ENCODE measurements at places on chromosomes 3 and 15.
A peak's percentile ranks its signal among the peaks of the same experiment; 100 is the strongest.

- DNase-seq = peak; percentile 29
Measured at GRCh38 chr3:151201051-151201730, 1.8 kb downstream of the GPR171 start.

DNA sequence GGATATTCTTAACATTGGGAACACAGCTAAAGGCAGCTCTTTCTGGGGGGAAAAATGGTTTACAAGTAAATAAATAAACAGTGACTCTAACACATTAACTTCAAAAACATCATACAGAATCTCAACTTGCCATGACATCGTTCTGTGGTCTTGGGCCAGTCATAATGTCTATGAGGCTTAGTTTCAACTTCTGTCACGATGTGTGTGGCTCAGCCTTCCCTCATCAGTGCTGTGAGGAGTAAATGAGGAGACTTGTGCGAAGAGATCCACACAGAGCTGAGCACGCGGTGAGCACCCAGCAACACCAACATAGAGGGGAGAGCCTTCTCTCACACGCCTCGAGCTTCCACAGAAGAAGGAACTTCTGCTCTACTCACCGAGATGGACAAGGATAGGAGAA lies 49.0 kb downstream of the DZIP1L start:
- no peak for DNase-seq

GRCh38 chr3:45272032-45272810 lies 46.1 kb upstream of the TMEM158 start:
- no peak for DNase-seq

DNA sequence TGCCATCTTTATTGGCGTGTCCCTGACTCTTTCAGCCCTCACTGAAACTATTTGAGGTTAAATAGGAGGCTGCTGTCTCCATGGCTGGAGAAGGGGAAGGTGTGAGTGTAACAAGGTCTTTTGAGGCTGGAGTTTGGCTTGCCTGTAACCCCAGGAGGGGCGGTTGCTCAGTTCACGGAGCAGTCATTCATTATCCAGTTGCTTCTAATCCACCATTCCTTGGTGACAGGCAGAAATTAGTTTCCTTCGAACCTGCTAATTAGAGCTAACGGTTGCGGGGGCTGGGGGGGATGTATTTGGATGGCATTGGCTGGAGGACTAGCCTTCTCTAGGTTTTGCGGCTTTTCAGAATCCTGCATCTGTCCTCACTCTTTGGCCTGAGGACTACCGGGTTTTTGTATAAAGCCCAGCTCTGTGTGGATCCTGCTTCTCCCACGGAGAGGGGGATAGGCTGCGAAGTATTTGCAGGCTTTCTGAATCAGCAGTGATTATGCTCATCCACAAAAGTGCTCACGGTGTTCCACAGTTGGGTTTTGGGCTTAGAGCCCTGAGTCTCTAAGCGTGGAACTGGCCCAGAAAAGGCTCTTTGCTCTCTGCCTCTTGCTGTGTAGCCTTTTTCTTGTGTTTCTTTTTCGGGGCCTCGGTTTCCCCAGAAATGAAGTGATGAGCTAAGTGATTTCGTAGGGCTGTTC lies 18.6 kb downstream of the FGD5 start:
- DNase-seq = no peak

DNA sequence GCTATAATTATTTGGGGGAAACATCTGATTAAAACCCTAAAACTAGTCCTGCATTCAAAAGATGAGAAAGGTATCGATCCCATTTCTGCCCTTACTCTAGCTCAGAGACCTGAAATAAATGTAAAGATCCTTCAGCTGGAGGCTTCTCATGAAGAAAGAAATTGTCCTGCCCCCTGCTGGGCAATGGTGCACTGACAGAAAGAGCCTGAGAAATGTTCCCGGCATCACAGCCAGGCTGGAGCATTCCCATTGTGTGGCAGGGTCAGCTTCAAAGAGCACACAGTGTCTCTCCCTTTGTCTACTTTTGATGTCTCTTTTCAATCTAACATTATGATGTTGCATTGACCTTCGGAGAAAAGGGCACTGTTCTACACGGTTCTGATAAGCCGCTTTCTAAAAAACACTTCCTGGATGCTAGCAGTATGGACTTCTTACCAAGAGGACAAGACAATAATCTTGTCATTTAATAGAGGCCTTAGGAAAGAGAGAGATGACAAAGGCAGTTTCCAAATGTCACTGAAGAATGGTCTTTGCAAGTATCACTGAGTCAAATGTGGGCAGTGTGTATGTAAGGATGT lies 287.5 kb downstream of the MAGI1 start:
- no peak for DNase-seq

- no peak for DNase-seq
Measured at GRCh38 chr3:152394246-152394645, 125.5 kb downstream of the MBNL1 start.

DNA sequence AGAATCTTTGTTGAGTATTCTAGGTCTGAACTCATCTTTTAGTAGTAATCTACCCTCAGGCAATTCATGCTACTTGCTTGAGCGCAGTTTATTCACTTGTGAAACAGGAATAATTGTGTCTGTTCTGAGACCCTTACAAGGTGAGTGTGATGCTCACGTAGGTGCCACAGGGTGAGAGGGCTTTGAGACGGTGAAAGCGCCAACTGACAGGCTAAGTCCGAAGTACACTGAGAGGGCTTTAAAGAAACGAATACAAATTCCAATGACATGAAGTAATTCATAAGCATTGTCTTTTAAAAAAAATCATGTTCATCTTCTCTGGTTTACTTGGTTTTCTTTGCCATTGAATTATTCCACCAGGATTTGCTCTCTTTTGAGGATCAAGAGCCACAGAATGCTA lies 393.7 kb upstream of the RGMA start:
- no peak for DNase-seq

GRCh38 chr3:175983379-175983778 lies 1124.2 kb downstream of the NAALADL2 start:
- no peak for DNase-seq

- no peak for DNase-seq
Measured at GRCh38 chr3:173618703-173619102, 221.2 kb downstream of the NLGN1 start.

DNA sequence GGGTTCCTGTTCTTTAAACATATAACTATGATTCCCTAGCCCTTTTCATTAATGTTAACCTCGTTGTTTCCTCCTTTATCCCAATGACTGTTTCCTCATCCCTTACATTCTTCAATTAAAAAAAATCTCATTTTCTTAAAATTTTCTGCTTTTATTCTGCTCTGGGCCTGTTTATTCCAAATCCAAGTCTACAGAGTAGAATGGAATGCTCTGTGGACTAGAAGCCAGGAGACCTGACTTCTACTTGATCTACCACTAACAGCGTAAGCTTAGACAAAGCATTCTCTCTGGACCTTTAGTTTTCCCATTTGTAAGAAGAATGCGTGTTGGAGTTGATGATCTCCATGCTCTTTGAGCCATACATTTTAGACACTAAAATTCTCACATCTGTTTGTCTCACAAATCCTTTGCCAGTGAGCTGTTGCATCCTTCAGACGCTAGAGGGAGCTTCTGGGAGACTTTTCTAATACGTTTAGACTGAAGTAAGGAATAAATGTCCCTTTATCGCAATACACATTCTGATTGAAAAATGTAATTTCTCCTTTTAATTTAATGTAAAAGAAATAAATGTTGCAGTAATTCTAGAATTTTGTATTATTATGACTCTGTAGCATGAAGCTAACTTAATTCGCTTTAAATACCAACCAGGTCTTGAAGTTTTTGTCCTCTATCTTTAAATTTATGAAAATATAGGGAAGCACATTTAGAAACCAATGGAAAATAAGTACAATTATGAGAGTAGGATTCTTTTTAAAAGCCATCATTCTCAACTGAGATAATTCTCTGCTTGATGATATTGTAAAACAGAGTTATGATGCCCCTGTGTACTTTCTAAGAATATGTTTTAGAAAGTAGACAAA lies 21.7 kb upstream of the GMNC start:
- peak; percentile 31 for DNase-seq

DNA sequence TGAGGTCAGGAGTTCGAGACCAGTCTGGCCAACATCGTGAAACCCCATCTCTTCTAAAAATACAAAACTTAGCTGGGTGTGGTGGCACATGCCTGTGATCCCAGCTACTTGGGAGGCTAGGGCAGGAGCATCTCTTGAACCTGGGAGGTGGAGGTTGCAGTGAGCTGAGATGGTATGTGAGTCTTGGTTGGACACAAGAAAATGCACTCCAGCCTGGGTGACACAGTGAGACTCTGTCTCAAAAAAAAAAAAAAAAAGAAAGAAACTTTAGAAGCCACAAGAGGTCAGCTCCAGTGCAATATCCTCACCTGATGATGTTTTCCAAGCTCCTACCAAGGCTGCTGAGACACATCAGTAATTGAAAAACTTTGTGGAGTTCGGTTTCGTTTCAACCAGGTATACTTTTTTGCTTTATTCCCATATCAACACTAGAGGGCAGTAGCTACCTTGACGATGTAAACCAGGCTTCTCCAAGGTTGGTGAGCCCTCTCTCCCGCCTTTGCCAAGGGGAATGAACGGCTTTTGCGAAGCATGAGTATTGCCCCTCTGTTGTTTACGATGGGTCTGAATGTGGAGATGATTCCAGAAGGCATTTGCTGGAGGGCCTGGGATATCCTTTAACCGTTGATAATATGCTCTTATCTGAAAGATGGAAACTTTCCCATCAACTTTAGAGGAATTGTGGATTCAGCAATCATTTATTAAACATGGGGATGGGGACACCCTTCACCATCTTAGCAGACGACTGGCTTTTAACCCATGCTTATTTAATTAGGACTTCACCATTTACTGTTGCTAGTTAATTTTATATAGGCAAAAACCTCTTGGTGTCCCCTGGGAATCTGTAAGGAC lies 202.8 kb downstream of the SV2B start:
- DNase-seq = peak; percentile 8

- DNase-seq = peak; percentile 31
Measured at GRCh38 chr15:58043192-58043903, 22.2 kb downstream of the ALDH1A2 start.

DNA sequence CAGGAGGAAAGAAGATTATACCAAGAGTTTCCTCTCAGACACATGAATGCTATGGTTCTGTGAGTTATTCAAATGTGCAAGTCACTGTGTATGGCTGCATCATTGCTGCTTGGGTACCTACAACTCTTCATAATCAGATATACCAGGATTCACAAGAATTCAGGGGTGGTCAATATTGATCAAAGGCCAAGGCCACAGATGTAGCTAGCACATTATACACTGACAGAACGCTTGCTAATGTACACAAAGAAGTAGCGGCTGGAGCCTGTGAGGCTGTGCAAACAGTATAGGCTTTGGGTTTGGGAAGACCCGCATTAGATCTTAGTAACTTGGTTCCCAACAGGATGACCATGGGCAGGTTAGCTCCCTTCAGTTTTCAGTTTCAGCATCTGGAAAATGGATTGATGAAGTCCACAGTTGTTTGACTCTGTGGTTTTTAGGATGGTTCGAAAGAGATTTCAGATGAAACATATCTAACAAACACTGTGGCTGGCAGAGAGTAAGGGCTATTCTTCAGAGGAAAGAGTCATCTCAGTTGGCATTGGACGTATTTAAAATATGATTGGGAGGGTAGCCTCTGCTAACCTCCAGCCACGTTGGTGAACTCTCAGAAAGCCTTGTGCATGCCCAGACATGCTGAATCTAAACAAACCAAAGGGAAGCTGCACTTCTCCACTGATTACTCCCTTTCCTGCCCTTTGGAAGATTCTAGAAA lies 748.7 kb upstream of the CFAP20DC start:
- DNase-seq = no peak

DNA sequence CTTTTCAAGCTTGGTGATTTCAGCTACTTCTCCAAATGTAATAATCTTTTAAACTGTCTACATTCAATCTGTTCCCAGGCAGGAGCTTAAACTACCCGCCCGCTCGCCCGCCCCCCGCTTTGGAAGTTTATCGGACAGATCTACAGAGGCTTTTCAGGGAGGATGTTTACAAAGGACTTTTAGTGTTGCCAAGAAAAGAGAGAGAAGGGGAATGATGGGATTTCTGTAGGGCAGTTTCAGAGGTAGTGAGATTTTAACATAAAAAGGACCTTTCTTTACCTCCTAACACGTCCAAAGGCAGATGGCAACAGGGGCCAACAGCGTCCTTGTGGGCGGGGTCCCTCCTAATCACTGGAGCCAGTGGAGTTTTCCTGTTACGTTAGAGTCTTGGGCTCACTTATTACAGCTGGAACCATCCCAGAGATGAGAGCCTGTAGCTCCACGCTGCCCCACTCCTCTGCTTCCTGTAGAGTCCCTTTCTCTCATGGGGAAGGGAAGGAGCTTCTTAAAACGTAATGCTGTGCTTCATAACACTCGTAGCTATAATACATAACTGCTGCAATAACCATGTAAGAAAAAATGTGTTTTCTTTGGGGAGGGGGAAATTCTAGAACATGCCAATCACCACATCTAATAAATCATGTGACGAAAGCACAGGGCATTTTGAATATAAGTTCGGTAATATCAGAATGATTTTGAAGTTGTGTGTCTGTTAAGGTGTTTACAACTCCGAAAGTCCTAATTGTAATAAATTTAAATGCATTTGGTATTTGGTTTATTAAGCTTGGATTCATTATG lies 30.9 kb downstream of the HES1 start:
- no peak for DNase-seq

GRCh38 chr3:55094676-55095075 lies 166.8 kb upstream of the LRTM1 start:
- no peak for DNase-seq

DNA sequence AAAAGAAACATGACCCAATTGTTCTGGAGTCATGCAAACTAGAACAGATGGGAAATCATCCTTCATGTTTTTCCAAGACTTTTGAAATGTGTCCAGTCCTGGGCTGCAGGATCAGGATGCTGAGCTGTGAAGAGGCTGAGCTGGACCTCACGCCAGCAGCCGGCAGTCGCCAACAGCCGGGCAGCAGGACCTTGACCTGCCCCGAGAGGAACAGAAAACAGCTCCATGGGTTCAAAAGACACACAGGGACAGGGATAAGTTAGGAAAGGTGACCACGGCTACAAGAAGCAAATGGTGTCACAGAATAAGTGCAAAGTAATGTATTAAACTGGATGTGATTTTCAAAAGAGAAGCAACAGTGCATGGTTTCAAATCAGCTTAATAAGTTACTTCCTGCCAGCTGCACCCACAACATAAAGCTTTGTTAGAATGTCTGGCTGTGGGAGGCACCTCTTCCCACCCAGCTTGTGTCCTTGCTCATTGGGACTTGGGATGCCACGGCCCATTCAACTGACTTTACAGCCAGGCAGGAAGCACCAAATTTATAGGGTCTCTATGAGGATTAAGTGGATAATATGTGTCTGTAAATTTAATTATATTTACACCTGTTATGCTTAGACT lies 266.4 kb downstream of the GABRG3 start:
- no peak for DNase-seq

GRCh38 chr15:31843426-31844055 lies 186.8 kb upstream of the CHRNA7 start:
- no peak for DNase-seq

- no peak for DNase-seq
Measured at GRCh38 chr3:125168711-125169393, 43.7 kb downstream of the SLC12A8 start.

- no peak for DNase-seq
Measured at GRCh38 chr3:2154621-2155020, 56.0 kb downstream of the CNTN4 start.

DNA sequence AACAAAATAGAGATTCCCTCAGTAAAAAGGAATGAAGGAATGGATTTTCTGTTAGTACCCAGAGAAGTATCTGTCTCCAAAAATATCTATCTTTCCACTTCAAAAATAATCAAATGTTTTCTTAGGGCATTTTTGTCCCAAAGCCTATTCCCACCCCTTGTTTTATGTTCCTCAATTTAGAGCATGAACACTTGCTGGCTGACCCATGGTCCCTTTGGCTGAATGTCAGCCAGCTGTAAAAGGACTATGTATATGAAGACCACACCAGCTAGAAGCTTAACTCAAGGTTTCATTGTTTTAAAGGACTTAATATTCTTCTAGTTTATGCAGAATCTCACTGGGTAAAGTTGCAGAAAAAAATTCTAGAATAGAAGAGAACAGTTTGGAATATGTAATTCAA lies 931.2 kb downstream of the MCTP2 start:
- DNase-seq = no peak
